GOT3 (cell line): ENCODE measurements at places on chromosomes 1 and 21.

GRCh38 chr1:221264848-221265247 is 385.6 kb downstream of the HLX start:
- no peak for DNase-seq

GRCh38 chr21:30238168-30238567 is 22.3 kb upstream of the CLDN8 start:
- no peak for DNase-seq

DNA sequence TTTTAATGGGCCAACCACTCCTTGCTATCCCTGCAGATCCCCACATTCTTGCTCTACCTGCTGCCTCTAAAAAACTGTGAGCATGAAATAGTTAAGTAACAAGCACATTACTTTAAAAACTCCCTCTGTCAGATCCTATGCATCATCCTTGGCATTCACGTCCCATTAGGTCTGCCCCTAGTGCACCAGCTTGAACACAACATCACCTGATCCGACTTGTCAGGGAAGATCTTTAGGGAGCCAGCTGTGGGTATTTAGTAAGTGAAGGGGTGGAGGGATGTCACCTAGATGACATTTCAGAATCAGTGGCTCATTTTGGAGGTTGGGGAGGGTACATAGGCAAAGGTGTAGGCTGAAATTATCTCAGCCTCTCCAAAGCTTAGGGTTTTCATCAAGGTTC is 33.5 kb downstream of the RXRG start:
- no peak for DNase-seq

DNA sequence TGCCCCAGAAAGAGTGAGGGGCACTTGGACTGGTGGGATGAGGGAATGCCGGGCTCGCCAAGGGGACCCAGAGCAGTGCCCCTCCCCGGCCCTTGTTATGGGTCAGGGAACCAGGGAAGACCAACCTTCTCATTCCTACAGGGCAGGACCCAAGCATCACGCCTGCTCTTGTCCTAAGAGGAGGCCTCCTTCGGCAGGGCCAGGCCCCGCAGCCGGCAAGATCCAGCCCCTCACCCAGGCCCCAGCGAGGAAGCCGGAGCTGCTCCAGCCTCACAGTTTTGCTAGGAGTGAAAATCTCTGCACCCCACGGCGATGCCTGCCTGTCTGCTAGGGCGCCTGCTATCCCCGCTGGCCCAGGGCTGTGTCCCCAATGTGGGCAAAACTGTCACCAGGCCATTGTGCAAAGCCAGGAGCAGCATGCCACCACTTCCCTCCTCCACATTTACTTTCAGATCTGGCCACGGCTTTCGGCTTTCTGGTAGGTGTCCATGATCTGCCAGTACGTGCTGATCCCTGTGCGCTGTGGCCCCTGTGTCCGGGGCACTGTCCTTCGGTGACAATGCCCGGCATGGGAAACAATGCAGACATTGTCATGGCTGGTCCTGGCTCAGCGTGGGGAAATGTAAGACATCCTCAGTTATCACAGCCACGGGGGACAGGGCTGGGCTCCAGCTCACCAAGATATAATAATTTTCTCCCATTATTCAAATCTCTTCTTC is 9.6 kb downstream of the ACTRT2 start:
- no peak for DNase-seq

DNA sequence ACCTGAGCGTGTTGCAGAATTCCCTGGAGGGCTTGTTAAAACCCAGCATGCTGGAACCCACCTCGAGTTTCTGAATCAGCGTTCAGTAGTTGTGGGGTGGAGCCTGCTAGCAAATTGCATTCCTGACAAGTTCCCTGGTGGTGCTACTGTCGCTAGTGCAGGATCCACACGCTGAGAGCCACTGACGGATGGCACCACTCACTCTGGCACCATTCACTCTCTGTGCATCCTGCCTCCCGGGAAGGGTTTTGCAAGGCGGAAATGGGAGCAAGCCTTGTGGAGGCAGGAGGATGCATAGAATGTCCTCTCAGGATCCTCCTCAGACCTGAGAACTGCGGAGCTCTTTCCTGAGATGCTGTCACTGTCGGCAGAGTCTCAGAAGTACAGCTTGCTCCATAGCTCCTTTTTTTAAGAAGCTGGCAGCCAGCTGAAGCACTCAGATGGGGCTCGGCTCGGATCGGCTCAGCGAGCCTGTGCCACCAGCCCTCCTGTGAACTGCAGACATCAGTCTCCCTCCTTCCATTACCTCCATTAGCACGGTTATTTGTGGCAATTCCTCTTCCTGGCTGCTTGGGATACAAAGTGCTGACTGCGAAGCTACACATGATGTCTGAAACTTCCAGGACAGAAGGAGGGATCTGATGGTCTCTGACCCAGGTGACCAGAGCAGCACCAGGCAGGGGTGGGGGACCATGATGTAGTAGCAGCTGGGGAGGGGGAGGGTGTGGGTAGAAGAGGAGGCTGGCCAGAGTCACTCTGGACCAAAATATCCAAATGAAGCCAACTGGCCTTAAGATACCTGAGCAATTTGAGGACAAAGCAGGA is 89.6 kb downstream of the C1orf94 start:
- DNase-seq: no peak

GRCh38 chr1:221543529-221544120 is 198.3 kb downstream of the DUSP10 start:
- no peak for DNase-seq

- no peak for DNase-seq
These were observed 62.8 kb downstream of the EDEM3 start for GRCh38 chr1:184691719-184692324.

DNA sequence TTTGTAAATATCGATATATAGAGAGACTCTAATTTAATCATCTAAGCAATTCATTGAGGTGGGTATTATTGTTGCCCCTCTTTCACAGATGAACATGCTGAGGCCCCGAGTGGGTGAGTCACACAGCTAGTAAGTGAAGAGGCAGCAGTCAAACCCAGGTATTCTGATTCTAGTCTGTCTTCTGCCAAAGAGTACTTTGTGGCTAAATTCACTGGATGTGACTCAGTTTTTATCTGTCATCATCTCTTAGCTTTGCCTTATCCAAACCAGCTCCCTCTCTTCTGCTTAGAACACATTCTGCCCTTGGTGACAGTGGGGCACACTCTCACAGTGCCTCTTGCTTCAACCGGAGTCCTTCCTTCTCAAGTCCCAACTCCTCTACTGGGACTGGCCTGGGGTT is 11.5 kb downstream of the FCRL5 start:
- no peak for DNase-seq

- no peak for DNase-seq
These were observed 21.6 kb downstream of the C2CD2 start for GRCh38 chr21:41932191-41932575.

- DNase-seq: no peak
These were observed 23.2 kb downstream of the MCOLN2 start for GRCh38 chr1:84973498-84974334.

GRCh38 chr1:186375929-186376319 is 286 bp downstream of the ODR4 start:
- DNase-seq: no peak

- DNase-seq: no peak
These were observed 88.9 kb downstream of the XPR1 start for GRCh38 chr1:180720753-180721152.

DNA sequence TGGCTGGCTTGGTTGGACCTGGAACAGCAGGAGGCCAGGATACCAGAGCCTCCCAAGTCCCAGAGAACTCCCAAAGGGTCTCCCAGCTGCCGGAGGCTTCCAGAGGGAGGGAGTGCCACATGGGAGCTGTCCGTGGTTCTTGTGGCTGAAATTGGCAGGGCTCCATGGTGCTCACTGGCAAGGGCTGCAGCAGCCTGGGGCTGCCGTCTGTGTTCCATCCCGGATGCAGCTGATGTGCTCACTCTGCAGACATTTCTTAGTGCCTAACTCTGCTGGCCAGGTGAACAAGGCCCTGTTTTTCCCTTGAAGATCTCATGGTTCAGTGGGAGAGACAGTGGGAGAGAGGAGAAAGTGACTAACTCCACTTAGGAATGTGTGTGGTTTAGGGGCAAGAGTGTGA is 261.1 kb downstream of the CAMTA1 start:
- peak; percentile 19 for DNase-seq
